ENCODE measurements at places on chromosomes 2 and 18.

GRCh38 chr18:48785091-48785614 is 165.6 kb downstream of the SMAD7 start:
- DNase-seq = no peak

GRCh38 chr18:46289931-46290330 is 185.7 kb downstream of the HAUS1 start:
- DNase-seq = no peak

DNA sequence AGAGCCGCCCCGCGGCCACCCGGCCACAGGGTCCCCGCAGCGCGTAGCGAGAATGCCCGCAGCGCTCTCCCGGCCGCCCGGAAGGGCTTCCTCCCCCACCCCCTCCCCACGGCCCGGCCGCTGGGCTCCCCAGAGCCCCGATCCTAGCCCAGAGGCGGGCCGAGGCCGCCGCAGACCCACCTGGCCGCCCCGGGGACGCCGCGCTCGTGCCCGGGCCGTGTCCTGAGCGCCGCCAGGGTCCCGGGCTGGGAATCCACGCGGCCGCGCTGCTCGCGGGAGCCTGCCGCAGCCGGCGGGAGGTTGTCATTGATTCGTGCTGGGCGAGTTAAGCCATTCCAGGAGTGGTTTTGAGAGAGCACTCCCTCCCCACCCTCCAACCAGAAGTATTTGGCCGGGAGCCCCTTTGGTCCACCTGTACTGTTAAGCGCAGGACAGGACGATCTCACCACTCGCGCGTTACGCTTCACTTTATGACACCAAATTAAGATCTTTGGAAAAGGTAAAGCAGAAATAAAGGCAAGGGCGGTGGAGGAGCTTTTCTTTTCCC is 206.4 kb upstream of the SMAD2 start:
- DNase-seq = peak; percentile 30

DNA sequence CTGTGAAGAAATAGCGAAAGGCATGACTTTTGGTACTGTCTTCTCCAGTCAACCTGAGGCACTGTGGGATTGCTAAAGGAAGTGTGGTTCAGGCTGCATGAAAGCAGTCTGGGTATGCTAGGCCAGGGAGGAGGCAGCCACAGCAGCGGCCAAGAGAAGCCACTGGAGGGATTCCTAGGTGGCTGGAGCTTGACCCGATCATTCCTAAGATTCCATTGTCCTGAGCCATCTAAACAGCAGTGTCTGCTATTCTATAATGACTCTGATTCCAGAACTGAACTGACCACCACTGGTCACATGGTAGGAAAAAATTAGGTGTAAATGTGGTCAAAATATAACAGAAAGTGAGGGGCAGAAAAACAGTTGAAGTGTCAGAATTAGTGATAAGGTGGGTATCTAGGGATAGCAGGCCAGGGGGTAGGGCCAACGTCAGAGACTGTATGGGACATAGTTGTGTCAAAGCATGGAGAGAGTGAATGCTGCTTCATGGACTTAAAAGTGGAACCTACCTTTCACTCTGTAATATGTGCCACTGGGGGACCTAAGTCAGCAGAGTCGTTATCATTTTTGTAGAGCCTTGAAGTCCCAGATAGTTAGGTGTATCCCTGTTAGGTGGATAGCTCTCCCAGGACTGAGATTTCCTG is 204.6 kb downstream of the CTNNA2 start:
- no peak for DNase-seq

DNA sequence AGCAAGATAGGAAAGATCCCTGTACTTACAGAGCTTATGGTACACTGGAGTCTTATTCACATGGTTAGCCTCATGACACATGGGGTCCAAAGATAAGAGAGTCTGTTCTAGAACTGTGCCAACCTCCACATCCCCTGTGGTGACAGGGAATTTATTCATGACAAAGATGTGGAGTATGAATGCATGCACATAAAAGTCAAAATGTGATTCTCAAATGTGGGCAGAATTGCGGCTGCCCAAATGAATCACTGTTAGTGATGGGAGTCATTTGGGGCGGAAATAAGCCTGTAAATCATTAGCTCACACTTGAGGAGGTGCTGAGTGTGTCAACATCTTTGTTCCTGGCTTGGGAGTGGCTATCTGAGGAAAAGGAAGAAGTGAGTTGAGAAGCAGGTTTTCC is 560.6 kb downstream of the SLC4A3 start:
- DNase-seq = no peak

DNA sequence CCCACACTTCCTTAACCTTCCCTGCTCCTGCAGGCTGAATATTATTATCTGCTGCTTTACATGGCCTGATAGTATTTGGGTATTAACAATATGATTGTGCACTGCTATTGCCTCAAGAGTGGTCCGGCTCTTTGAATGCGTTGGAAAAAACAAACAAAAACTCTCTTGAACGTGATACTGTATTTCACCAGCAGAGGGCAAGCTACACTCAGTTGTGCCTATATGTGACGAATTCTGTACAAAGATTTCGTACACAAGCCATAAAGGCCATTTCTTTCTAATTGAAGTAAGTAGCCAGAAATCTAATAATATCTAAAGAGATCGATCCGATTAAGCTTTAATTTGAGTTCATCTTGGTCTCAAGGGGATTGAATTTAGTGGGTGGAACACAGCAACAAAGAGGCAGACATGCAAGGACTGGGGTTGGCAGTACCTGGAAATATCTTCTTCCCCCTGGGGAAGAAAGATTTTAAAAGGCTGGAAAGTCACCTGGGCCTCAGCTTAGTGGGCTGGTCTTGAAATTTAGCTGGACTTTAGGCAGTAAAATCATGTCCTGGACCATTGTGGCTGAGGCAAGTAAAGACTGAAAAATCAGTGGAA is 49.3 kb upstream of the RAB6D start:
- DNase-seq = no peak

GRCh38 chr2:25491003-25491696 is 149.4 kb upstream of the DNMT3A start:
- no peak for DNase-seq

GRCh38 chr2:46335391-46336282 is 38.4 kb downstream of the EPAS1 start:
- DNase-seq = no peak

GRCh38 chr18:47777626-47778025 is 152.8 kb downstream of the SMAD2 start:
- DNase-seq = no peak
